ENCODE measurements at places on chromosomes 2 and 18.

DNA sequence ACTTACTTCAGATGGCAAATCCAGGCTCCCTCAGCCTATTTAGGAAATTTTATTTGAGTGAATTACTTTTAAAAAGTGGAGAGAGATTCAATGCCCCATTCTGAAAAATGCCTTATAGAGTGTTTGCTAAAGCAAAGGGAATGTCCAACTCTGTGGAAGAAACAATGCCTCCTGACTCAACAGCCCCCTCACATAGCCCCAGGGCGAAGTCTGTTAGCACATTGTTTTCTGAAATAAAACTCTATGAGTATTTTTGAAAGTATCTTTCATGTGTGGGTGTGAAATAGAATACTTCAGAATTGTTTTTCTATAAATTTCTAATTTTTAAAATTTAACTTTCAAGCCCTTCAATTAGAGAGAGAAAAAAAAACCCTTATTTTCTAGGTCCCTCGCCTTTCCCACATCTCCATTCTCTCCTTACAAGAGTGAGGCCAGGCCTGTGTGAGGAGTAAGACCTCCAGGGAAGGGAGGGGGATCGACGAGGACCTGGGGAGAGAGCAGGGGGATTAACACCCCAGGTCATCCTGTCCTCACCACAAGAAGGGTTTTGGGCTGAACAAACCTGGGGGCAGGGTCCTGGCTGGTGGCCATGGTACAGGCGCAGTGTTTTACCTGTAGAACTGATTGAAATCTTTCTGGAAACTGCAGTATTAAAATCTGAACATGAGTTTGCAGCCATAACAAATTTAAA, 141.4 kb downstream of the SNTG2 start:
- DNase-seq = no peak

DNA sequence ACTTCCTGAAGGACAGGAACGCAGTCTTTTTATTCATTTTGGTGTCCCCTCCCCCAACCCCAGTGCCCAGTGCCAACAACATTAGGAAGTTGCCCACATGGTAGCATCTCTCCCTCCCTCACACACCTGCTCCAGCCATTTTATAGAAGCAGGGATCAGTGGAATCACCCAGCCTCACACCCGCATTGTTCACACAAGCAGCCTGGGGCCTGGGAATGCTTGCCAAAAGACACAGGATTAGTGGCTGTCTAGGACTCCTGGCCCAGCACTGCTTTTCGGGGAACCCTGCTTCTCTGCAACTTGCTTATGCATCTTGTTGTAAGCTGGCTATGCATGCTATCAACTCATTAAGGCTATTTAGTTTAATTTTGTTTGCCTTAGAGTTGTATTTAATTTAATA, 17.9 kb downstream of the TMEM37 start:
- DNase-seq = no peak

GRCh38 chr2:160936044-160936806, 224.0 kb upstream of the TANK start:
- no peak for DNase-seq

- DNase-seq = no peak
These were observed 39.5 kb downstream of the NIFK start for GRCh38 chr2:121697108-121697631.

GRCh38 chr2:26281226-26281625, 36.5 kb downstream of the HADHB start:
- DNase-seq = no peak

- DNase-seq = no peak
These were observed 1779.7 kb upstream of the CELF4 start for GRCh38 chr18:39345321-39345720.
